CD4-positive, alpha-beta T cell (primary cell): ENCODE measurements at places on chromosomes 1 and 21. TPM values are rescaled to one million over a fixed set of nuclear protein-coding genes. Genes with fewer than 3 reads are reported as not detected.

Gene RUNX3
- 209 TPM for total RNA-seq

Gene DNAH14
- 0.34 TPM for total RNA-seq

Gene DUSP10
- 70.9 TPM for total RNA-seq

Gene MYOG
- not detected for total RNA-seq

Gene MAEL
- not detected for total RNA-seq

Gene XPR1
- 13.7 TPM for total RNA-seq

Gene CFAP45
- total RNA-seq: 9.0 TPM

Gene TMED5
- 43.2 TPM for total RNA-seq

Gene PIK3CD
- total RNA-seq: 213 TPM

Gene SLC5A9
- total RNA-seq: not detected

Gene AKIRIN1
- 108 TPM for total RNA-seq

Gene OR2T2
- not detected for total RNA-seq

Gene CD1E
- not detected for total RNA-seq

Gene OBSCN
- total RNA-seq: 80.8 TPM

Gene CRP
- total RNA-seq: not detected

Gene ASTN1
- not detected for total RNA-seq

Gene OLFML2B
- total RNA-seq: not detected

Gene AQP10
- not detected for total RNA-seq

Gene C1orf167
- total RNA-seq: not detected

Gene PRAMEF9
- not detected for total RNA-seq

Gene CYP4X1
- total RNA-seq: not detected

Gene PKN2
- total RNA-seq: 38.8 TPM

Gene MASP2
- 0.27 TPM for total RNA-seq
